T-helper 22 cell (primary cell): ENCODE measurements at places on chromosomes 4 and X.

DNA sequence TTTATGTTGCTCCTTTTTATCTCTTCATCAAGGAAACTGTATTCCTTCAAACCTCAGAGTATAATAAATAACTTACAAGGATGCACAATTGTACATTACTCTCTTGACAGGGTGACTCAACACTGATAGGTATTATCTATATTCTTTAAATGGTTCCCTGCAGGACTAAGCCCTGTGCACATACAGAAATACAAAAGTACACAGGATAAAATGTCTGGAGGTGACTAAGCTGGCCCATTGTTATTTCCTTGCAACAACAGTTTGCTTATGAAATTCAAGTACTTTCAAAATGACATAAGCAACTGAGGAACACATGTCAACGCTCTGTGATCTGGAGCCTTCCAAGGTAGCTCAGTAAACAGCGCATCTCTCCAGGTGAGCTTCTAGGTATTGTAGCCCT is 83.8 kb upstream of the RPL34 start:
- no peak for DNase-seq

- no peak for DNase-seq
Observed at GRCh38 chr4:118740869-118741268, 55.7 kb downstream of the METTL14 start.

GRCh38 chrX:82676386-82676785 is 831.7 kb upstream of the POU3F4 start:
- no peak for DNase-seq

GRCh38 chr4:123986268-123986798 is 589.7 kb downstream of the SPRY1 start:
- DNase-seq: no peak

- no peak for DNase-seq
Observed at GRCh38 chr4:76704133-76704881, 193.6 kb downstream of the SOWAHB start.

- no peak for DNase-seq
Observed at GRCh38 chrX:40065296-40066046, 32.3 kb downstream of the BCOR start.

DNA sequence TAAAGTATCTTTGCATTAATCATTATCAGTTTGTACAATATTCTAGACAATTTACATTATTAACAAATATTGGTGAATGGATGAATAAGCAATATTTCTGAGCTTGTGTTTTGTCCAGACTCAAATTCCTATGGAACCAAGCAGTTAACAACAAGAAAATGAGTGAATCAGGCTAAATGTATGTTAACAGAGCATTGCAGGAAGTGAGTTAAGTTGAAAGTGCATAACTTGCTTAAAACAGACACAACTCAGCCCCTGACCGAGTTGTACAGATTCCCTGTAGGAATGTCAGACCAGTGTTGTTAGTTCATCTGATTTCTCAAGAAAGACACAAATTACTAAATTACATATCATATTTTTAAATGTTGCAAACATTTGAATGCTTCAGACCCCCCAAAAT is 23.7 kb upstream of the CSN1S1 start:
- no peak for DNase-seq

DNA sequence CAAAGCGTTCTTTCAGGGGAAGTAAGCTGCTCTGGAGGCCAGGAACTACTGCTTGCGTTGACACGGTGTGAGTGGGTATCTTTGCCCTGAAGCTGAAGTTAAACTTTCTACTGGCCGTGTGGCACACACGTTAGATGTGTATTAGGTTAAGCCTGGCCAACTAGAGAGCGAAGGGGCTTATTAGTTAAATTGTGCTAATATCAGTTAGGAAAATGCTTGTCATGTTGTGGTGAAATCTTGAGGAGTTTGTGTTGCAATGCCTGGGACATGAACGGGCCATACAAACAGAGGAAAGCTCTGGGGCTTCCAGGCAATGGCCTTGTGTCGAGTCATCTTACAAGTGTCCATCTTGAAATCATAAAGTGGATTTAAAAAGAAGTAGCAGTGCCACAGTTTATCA is 62.6 kb downstream of the NSUN7 start:
- no peak for DNase-seq

DNA sequence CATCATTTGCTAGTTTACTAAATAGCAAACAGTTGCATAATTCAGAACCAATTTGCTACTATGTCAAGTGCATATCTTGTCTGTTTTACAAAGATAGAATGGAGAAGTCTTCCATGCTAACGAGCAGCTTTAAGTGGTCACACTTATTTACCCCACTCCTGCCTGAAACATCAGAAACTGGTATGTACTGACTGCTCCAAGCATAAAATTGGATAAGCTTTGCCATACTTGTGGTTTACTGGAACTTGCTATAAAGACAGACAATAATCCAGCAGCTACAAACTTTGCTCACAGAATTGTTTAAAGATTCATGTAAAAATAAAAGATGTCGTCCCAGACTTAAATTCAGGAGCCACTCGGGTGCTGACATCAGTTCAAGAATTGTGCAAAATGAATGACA is 13.3 kb upstream of the CDKL2 start:
- DNase-seq: no peak
